ENCODE measurements at places on chromosomes 3 and 15. TPM values are rescaled to one million over a fixed set of nuclear protein-coding genes. Genes with fewer than 3 reads are reported as not detected.

DNA sequence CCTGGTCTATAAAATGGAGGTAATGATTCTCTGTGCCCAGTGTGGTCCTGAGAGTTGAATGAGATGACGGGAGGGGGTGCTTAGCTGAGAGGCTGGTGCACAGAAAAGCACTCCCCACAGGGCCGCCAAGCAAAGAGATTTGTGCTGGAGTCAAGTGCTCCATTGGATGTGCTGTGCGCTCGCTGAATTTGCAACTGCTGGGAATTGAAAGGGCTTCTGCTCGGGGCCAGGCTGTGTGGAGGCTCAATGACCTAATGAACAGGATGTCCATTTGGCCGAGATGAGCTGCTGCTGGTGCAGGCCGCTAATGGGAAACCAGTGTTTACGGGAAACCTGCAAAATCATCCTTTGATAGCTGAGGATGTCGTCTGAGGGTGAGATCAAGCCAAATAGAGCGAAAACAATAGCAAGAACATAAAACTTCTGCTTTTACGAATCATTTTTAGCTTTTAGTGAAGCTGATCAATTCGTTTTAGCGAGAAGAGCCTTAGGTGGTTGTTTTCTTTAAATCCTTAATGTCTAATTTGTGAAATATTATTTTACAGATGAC is 211.7 kb downstream of the GABRG3 start:
- no peak for DNase-seq

GABRG3 gene
- total RNA-seq, result 0.89 TPM

MGLL gene
- 32.7 TPM for total RNA-seq

MESP2 gene
- total RNA-seq, result 0.30 TPM

CHRNA3 gene
- total RNA-seq, result 0.39 TPM

- DNase-seq, result no peak
Observed at GRCh38 chr15:68204361-68204760, 771 bp downstream of the CALML4 start.

CCR2 gene
- 2.9 TPM for total RNA-seq

GRCh38 chr3:94117729-94118128 is 54.9 kb downstream of the NSUN3 start:
- DNase-seq, result no peak

- DNase-seq, result no peak
Observed at GRCh38 chr15:89362203-89363101, 27.8 kb upstream of the POLG start.

- DNase-seq, result no peak
Observed at GRCh38 chr15:73865379-73865778, 8.0 kb upstream of the TBC1D21 start.

DNA sequence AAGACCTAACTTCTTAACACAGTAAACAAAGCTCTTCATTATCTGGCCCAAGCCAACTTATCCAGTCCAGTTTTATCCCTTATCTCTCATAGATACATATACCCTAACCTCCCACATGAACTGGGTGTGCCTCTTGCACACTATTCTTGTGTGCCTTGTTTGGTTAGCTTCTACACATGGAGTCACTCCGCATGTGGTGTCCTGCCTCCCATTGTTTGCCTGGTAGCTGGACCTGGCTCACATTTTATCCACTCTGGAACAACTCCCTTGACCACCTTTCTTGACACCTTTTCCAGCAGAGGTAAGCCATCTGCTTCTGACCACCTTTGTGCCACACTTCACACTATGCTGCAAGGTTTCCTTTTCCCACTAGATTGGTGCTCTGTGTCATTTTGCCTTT is 15.2 kb downstream of the TIPARP start:
- no peak for DNase-seq

DNA sequence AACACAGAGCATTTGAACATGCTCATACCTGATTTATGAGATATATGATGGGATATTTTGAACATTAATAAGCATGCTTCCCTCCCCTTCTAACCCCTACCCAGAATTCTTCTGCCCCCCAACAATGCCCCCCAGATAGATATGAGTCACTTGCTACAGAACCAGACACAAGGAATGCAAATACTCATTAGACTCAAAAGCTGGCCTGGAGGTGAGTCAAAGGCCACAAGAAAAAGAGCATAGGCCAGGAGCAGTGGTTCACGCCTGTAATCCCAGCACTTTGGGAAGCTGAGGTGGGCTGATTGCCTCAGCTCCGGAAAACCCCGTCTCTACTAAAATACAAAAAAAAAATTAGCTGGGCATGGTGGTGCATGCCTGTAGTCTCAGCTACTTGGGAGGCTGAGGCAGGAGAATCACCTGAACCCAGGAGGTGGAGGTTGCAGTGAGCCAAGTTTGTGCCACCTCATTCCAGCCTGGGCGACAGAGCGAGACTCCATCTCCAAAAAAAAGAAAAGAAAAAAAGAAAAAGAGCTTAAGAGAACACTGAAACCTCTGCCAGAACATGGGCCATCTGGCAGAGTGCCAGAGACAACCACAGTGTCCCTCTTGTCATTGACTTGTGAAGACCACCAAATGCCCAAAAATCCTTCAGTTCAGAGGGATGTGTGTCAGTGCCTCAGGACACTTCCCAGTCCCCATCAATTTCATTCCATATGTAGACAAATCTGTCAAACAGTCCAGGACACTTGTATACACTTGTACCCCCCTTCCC is 3.9 kb upstream of the SH3GL3 start:
- no peak for DNase-seq

DNA sequence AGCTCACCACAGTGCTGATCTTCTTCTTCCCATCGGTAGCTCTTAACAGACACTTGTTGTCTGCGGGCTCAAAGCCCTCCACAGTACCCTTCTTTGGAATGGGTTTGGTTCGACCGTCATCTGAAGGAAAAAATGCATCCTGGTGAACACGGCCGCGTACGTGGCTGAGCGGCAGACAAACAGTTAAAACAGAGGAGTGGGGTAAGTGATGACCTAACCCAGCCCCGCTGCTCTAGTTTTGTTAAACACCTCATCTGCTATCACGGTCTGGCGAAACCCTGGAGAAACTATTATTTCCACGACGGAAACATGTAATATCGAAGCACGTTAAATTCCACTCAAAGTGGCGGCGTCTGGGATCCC is 725 bp downstream of the SRP14 start:
- DNase-seq, result peak; percentile 39

DNA sequence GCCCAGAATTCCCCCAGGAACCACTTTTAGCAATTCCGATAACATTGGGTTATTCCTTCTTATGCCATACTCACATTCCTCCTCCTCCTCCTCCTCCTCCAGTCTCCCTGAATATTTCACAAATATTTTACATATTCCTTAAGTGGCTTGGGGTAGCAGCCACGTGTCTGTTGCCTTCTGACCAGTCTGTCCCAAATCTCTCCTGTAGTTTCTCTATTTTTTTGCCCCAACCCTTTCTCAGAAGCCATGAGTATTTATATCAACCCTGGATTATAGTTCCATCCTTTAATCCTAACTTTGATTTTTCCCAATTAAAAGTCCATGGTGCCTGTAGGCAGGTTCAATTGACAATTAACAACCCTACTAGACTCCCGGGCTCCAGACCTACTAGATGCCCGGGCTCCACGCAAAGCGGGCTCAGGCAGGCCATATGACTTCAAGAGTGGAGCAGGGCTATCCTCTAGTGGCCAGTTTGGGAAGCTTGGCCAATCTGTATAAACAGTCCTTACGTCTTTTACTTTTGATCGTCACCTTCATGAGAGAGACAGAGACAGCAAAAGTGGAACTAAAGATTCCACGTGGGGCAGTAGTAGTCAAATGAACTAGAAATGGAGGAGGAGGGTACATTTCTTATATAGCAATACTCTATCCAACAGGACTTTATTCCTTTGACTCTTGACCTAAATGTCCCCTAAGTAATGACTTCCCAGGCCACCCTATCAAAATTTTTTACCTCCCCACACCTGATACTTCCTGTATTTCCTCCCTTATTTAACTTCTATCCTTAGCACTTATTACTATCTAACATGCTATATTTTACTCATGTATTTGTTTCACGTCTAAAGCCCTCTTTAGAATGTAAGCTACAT is 69.7 kb downstream of the USF3 start:
- peak; percentile 26 for DNase-seq

- DNase-seq, result peak; percentile 17
Observed at GRCh38 chr15:71115567-71116351, 488 bp downstream of the THSD4 start.

GRCh38 chr3:32940726-32941125 is 10.7 kb upstream of the CCR4 start:
- DNase-seq, result no peak

TCTA gene
- 6.7 TPM for total RNA-seq

HTR3E gene
- not detected for total RNA-seq

DNA sequence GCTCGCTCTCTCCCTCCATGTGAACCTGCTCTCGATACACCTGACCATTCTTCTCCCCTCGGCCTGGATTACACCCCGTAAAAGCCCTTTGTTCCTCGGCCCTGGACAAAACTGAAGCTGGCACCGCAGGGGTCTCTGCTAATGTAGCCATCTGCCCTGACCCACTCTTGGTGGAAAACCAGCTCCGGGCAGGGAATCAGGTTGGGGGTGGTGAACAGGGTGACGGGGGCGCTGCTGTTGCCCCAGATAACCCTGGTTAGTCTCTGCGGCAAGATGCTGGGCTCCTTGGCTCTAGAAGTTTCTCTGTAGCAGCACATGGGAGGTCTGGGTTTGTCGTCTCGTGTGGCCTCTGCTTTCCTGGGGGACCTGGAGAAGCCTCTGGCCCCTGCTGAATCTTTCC is 86.4 kb downstream of the WNT7A start:
- no peak for DNase-seq

- no peak for DNase-seq
Observed at GRCh38 chr3:106880206-106880605, 497.0 kb upstream of the CCDC54 start.

BTLA gene
- 0.79 TPM for total RNA-seq

DNA sequence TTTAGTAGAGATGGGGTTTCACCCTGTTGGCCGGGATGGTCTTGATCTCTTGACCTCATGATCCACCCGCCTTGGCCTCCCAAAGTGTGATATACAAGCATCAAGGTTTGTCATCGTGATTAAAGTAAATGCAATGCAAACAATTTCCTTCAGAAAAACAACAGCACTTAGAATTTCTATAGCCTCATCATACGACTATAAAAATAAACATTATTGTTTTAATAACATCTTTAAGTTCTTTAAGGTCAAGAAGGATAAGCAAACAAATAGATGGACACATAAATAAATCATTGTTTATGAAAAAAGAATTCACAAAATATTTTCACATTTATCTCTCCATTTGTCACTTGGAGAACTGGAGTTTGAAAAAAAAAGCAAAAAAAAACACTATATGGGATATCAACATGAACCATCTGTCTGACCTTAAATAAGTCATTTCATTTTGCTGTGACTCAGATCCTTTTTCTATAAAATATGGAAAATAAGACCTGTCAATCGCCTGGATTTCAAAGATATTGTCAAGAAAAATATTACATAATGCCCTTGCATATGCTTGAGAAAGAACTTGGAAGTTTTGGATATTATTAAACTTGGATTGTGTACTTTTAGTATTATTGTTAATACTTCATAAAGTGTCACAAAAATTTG is 642.0 kb upstream of the KCNMB2 start:
- DNase-seq, result no peak

C3orf22 gene
- total RNA-seq, result not detected

- DNase-seq, result no peak
Observed at GRCh38 chr15:27201425-27201824, 230.4 kb downstream of the GABRG3 start.

ANKRD34C gene
- total RNA-seq, result not detected

NGLY1 gene
- 29.5 TPM for total RNA-seq

CKMT1B gene
- 3.9 TPM for total RNA-seq

DNA sequence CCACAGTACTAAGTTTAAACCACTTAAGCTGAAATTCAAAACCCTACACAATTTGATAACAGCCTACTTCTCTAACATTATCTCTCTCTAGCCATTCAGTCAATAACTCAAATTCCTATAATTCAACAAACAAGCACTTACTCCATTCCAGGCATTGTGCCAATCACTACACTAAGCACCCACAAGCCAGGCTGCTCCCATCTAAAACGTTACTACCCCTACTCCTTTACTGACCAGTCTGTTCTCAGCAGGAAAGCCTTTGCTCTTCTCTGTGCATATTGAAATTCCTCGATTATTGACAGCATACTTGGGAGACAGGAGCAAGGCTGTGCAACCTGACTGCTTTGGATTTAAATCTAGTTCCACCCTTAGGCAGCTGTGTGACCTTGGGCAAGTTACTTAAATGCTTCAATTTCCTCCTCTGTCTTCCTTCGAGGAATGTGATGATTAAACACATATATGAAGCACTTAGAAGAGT is 177.2 kb upstream of the THBS1 start:
- peak; percentile 37 for DNase-seq

GRCh38 chr15:31316135-31316795 is 10.4 kb upstream of the KLF13 start:
- no peak for DNase-seq

GRCh38 chr3:45002139-45002660 is 23.9 kb upstream of the CLEC3B start:
- DNase-seq, result no peak

DNA sequence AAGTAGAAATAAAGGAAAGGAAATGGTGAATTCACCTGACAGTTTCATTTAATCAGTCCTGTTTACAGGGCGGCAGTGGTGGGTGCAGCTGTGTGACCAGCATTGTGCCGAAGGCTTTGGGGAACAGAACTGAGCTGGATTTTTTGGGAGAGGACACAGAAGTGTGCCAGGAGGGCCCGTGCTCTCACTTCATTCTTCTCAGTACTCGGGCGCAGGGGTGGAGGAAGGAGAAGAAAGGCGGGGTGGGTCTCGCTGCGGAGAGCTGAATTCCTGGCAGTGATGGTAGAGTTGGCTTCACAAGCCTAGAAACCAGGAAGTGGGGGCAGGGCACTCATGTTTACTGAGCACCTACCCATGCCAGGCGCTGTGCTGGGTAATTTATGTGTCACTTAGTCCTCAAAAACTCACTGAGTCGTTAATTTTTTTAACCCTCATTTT is 64.6 kb downstream of the CRTC3 start:
- no peak for DNase-seq

ARNT2 gene
- 2.8 TPM for total RNA-seq

IQCH gene
- 0.89 TPM for total RNA-seq

GRCh38 chr15:63945838-63946298 is 100.4 kb downstream of the DAPK2 start:
- no peak for DNase-seq

DNA sequence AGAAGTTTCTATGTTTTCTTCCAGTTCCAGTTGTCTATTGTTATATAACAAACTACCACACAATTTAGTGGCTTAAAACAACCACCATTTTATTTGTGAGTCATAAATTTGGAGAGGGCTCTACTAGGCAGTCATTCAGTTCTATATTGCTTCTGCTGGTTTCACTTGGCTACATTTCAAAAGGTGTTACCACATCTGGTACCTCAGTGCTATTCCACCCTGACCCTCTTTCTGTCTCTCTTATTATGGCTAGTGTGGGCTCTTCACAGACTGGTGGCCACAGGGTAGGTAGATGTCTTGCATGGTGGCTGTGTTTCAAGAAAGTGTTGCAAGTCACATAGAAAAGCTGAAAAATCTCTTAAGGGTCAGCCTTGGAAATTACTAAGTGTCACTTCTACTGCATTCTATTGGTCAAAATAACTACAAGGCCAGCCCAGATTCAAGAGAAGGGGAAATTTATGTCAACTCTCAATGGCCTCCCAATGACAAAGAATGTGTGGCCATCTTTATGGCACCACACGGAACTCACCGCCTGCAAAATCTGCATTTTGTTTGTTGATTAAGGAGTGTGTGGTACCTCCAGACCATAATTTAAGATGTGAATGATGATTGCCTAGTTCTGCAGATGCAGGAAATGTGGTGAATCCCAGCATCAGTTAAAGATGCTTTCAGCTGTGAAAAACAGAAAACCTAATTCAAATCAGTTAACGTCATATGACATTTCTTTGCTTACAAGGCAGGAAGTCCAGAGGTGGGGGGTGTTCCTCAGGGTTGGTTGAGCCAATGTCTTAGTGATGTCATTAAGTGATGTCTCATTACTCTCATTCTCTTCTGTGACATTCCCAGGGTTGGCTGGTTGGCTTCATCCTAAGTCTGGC is 105.8 kb upstream of the RASGRP1 start:
- DNase-seq, result no peak

SCAMP5 gene
- 3.2 TPM for total RNA-seq
